Bronchial epithelial cell (primary cell): ENCODE measurements at places on chromosomes 1 and 21. TPM values are rescaled to one million over a fixed set of nuclear protein-coding genes. Genes with fewer than 3 reads are reported as not detected.

HPDL gene
- total RNA-seq, result under 0.01 and 0.53 TPM in 2 replicates

DNA sequence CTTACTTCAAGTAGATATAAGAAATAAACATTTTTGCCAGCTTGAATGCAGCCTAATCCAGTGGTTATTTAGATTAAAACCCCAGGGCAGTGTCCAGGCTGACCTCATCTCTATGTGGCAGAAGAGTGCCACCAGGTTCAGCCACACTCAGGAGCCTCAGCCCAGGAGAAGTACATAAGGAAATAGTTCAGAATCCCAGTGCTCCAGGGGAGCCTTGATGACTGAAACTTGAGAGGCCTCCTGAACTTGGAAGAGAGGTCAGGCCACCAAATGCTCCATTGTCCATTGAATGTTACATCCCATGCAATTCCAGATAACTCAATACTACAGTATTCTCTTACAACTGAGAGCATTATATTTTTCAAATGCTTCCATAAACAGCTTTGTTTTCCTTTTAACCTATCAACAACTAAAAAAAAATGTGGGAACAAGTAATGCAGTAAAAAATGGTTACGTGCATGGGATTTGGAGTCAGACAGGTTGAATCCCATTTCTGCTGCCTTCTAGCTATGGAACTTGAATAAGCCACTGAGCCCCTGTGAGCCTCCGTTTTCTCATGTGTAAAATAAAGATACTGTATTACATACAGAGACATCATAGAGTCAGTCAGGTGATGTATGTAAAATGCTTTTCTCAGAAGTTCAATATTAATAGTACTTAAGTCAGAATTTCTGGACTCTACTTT is 248.0 kb downstream of the PLPP3 start:
- DNase-seq, result no peak

DNA sequence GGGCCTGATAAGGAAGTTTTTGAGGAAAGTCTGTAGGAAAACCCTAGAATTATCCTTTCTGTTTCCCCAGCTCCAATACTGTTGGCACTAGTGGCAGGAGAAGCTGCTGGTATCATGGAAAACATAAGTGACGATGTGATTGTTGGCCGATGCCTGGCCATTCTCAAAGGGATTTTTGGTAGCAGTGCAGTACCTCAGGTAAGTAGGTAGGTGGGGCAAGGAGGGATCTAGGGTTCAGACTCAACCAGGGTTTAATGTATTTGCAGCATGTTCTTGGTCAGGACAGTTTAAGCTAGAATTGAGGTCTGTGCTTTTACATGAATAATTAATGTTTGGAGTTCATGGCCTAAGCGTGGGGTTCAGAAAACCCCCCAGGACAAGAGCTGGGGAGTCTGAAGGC is 62.1 kb downstream of the KDM1A start:
- no peak for DNase-seq

DNA sequence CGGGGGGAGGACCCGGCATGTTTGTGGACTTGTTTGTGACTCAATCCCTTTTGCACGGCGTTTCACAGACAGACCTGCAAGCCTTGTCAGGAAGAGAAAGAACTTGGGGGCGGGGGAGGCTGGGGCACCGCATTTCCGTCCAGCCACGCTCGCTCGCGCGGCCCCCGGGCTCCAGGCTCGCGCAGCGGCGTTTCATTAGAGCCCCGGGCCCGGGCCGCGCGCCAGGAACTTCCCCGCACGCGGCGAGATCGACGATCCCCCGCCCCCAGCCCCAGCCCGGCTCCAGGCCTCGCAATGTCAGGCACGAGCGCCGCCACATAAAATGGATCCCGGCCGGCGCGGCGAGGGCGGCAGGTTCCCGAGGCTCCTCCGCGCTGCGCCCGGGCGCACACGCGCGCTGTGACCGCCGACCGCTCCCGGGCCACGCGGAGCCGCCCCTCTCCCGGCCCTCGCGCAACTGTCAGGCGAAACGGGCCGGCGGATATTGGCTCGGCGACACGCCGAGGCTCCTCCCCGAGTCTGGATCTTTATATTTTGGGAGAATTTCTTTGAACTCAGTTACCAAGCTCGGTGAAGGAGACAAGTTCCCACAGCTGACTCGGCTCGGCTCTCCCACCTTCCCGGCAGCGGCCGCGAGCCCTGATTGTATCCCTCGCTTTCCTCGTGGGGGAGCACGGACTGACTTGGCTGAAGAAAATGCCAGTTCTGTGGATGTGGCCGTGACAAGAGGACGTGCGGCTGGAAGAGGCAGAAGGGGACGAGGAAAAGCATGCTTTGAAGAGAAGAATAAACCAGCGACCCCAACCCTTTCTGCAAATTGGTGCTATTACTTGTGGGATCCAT is at the start of gene KIF26B:
TSS of gene KIF26B (plus strand) at position 557 of the 843 bp plus-strand sequence. CDS start 440 bp downstream, outside the sequence.
- peak; percentile 68 for DNase-seq

DNA sequence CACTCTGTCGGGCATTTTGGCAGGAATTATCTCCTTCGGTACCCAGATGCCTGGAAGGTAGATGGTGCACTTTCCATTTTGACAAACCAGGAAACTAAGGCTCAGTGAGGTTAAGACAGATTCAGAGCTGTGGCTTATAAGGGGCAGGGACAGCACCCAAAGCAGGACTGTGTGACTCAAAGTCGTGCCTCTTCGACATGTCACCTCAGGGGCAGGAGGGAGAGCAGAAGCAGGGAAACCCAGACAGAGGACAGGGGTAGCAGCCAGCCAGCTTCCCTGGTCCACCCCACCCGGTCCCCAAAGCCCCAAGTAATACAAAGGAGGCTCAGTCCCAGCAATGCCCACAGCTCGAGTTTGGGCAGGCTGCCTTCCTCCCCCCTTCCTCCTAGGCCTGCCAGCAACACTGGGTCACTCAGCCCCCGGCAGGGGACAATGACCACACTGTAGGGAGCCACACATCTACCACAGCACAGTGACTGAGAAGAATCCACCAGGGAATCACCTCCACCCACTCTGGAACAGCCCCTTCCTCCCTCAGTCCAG is 2.5 kb downstream of the RHOC start:
- DNase-seq, result no peak

DNA sequence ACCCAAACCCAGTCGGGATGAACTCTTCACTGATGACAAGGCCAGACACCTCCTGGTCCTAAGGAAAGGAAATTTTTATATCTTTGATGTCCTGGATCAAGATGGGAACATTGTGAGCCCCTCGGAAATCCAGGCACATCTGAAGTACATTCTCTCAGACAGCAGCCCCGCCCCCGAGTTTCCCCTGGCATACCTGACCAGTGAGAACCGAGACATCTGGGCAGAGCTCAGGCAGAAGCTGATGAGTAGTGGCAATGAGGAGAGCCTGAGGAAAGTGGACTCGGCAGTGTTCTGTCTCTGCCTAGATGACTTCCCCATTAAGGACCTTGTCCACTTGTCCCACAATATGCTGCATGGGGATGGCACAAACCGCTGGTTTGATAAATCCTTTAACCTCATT is 10.1 kb downstream of the CZIB start:
- no peak for DNase-seq
